ENCODE measurements at places on chromosomes 7 and 10. TPM values are rescaled to one million over a fixed set of nuclear protein-coding genes. Genes with fewer than 3 reads are reported as not detected.

- DNase-seq = no peak
These were observed 174.8 kb downstream of the DKK1 start for GRCh38 chr10:52488606-52489485.

DNA sequence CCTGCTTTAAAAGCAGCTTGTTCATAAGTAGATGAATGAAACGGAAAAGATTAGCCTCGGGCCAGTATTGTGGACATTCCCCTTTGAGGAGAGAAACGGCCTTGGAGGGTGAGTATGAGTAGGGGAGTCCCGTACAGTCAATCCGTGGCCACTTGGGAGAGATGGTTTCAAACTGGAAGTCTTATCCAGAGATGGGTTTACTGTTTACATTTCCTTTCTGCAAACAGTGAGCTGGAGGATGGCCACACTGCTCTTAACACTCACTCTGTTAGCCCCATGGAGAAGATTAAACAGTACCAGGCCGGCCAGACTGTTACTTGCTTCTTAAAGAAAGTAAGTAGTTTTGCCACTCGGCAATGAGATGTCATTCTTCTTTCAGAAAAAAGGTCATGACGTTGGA lies 20.3 kb downstream of the CALHM2 start:
- no peak for DNase-seq

Gene FKBP6
- total RNA-seq = not detected

Gene GPR146
- 13.3 TPM for total RNA-seq

DNA sequence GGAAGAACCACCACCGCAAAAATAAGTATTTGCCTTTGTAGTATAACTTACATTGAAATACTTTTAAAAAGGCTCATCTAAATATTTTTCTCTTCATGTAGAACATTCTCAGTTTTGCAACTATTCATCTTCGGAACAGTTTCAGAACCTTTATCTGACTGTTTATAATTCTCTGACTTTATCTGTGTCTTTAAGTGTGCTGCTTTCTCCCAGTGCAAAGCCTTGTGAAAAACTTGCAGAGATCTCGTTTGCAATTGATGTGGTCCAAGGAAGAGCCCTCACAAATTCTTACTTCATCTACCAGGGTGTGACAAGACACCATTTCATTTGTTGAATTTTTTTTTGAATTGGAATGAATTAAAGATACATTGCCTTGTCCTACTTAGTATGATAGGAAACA lies 186.4 kb downstream of the DKK1 start:
- DNase-seq = no peak

Gene MRM2
- total RNA-seq = 28.6 TPM

DNA sequence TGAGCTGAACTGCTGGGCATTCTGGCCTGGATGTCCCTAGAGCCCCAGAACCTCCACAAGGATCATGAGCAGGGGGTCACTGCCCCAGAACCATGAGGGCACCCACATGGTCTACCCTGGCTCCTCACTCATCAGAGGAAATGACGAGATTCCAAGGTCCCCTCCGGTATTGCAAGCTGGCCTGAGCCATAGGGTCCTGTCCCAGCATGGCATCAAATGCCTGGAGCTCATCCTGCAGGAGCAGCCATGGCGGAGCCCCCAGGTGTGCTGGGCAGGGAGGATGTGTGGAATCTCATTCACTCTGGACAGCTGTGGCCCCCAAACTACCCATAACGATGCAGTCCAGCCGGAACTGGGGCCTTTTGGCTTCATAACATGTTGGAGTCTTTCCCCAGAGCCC lies 66.6 kb upstream of the ANTXRL start:
- DNase-seq = no peak

DNA sequence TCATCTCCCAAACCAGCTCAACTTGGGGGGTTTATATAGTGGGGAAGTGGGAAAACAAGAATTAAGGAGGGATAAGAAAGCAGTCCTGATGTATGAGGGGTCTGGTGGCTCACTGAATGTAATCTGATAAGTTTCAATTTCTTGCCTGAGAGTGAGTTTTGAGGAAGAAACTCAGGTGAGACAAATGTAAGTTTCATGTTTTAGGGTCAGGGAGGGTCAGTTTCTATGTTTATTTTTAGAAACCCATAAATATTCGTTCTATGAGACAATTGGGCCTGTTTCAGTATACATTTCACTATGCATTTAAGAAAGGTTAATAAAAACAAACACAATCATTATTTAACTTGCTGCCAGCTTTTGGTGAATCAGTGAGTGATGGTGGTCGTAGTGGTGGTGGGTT lies 128.0 kb upstream of the MBL2 start:
- DNase-seq = no peak

- no peak for DNase-seq
These were observed 82.3 kb downstream of the CUL2 start for GRCh38 chr10:35007858-35008301.

- peak; percentile 59 for DNase-seq
These were observed 7.2 kb upstream of the MBL2 start for GRCh38 chr10:52779541-52780390.

DNA sequence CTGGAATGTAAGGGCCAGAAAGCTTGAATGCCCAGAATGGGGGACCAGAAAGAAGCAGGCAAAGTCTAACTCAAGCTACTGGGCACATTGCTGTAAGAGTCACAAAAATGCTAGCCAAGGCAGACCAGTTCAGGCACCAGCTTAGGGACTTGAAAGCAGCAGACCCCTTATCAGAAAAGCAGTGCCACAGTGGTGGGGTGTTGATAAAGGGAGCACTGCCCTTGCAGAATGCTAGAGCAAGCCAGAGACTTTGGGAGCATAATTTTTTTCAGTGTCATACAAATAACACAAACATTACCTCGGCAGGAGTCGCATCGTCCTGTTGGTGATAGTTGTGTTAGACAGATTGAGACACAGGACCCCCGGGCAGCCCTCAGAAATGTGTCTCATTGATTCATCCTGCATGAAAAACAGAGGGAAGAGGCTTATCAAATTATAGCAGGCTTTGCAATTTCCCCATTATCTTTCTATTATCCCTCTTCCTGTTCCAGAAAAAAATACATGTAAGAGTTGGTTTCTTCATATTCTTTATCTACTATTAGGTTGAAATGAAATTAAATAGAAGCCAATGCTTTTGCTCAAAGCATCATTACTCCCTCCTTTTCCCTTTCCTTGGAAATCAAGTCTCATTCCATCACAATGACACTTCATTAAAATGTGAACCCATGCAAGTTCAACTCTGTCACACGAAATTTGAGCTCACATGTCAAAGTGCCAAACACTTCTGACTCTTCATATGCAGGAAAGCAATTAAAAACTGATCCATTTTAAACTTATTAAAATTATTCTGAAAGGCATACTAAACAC lies 13.4 kb downstream of the LRRC17 start:
- no peak for DNase-seq

GRCh38 chr7:130208516-130208915 lies 856 bp downstream of the SSMEM1 start:
- no peak for DNase-seq

Gene ZNF248
- 9.2 TPM for total RNA-seq

Gene CFAP43
- not detected for total RNA-seq

Gene IFIT1
- 42.9 TPM for total RNA-seq

GRCh38 chr7:155721056-155721455 lies 76.6 kb downstream of the RBM33 start:
- DNase-seq = no peak

Gene KCP
- 0.10 TPM for total RNA-seq

Gene DPYSL4
- total RNA-seq = 1.6 TPM
